Smooth muscle cell of the coronary artery (primary cell): ENCODE measurements at places on chromosomes 16 and 17. TPM values are rescaled to one million over a fixed set of nuclear protein-coding genes. Genes with fewer than 3 reads are reported as not detected.

The SCN4A gene
- total RNA-seq: not detected in 2 replicates

The ZP2 gene
- not detected in 2 replicates for total RNA-seq

The RGS11 gene
- 1.2 and 10.1 TPM in 2 replicates for total RNA-seq

The PLD6 gene
- 1.1 and 2.7 TPM in 2 replicates for total RNA-seq

The BICDL2 gene
- total RNA-seq: under 0.01 and 0.08 TPM in 2 replicates
